ENCODE measurements at places on chromosomes 7 and 10.

DNA sequence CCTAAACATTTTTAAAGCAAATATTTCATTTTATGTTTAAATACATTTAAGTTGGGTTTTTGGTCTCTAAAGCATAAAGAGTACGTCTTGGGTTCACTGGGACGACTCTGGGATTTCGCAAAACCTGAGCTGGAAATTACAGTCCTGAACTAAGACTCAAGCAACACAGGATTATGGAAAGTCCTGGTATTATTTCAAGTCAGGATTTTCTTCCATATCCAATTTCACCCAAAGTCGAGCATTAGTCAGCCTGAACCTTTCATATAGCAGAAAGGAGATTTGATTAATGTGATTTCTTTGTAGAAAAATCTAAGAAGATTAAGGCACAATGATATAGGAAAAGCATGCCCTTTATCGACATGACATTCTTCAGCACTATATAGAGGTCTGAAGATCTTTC lies 100.0 kb downstream of the MTERF1 start:
- DNase-seq: no peak

DNA sequence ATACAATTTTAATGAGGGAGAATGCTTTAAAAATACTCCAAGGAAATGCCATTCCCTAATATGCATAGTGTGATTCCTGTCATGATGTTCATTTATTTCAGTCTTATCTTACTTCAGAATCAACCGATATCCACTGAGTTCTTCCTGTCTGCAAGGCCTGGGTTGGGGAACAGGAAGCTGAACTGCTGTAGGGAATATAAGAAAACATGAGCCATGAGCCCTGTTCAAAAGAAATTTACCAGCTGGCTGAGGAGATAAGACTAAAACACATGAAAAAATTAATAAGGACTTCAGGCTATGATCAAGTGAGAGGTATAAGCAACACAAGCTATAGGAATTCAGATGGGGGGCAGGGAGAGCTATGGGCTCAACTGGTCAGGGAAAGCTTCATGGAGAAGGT lies 184.7 kb downstream of the PLPP4 start:
- no peak for DNase-seq

- DNase-seq: no peak
Measured at GRCh38 chr10:96212911-96213310, 58.5 kb downstream of the BLNK start.

- DNase-seq: no peak
Measured at GRCh38 chr7:151087245-151088018, 1.2 kb downstream of the AGAP3 start.

DNA sequence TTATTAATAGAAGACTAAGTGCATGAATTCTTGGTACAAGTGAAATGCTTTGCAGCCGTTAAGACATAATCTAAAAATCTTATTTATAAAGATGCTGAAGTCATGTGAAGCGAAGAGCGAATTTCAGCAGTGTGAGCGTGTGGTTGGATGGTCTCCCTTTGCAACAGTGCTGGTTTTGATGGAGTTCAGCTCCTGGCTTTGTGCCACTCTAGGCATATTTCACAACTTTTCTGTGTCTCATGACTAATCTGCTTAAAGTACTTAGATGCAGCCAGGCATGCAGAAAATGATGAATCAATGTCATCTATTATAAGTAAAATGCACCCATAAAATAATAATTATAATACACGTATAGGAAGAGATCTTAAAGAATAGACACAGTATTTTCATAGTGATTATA lies 107.2 kb upstream of the TCERG1L start:
- DNase-seq: no peak

GRCh38 chr10:118729641-118730258 lies 25.0 kb downstream of the CACUL1 start:
- DNase-seq: no peak

DNA sequence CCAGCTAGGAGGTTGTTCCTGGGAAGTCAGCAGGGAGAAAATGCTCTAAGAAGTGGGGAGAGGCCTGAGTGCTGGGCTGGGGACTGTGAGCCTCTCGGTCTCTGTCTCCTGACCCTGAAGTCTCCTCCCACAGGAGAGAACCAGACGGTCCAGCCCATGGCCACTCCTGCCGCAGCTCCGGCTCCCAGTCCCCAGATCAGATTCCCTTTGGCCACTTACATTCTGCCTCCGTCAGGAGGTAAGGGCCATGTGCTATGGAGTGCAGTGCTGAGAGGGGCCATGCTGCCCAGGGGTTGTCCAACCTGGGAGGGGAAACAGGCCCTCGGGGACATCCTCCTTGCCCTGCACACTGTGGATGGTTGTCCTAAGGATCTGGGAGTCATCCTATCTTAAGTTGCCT lies 21.3 kb upstream of the ZNF467 start:
- no peak for DNase-seq

- no peak for DNase-seq
Measured at GRCh38 chr7:122143376-122143750, 686 bp downstream of the AASS start.

DNA sequence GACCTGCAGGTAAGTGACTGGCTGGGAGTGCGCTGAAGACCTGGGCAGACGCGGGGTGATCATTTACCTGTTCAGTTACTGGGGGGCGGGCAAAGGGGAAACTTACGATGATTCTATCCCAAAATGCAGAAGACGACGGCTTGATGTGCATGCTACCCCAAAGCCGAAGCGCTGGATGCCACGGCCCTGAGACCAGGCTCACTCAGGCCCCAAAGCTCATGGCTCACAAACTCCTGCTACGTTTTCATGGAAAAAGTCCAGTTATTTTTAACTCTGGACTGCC lies 200.6 kb downstream of the DIP2C start:
- no peak for DNase-seq

DNA sequence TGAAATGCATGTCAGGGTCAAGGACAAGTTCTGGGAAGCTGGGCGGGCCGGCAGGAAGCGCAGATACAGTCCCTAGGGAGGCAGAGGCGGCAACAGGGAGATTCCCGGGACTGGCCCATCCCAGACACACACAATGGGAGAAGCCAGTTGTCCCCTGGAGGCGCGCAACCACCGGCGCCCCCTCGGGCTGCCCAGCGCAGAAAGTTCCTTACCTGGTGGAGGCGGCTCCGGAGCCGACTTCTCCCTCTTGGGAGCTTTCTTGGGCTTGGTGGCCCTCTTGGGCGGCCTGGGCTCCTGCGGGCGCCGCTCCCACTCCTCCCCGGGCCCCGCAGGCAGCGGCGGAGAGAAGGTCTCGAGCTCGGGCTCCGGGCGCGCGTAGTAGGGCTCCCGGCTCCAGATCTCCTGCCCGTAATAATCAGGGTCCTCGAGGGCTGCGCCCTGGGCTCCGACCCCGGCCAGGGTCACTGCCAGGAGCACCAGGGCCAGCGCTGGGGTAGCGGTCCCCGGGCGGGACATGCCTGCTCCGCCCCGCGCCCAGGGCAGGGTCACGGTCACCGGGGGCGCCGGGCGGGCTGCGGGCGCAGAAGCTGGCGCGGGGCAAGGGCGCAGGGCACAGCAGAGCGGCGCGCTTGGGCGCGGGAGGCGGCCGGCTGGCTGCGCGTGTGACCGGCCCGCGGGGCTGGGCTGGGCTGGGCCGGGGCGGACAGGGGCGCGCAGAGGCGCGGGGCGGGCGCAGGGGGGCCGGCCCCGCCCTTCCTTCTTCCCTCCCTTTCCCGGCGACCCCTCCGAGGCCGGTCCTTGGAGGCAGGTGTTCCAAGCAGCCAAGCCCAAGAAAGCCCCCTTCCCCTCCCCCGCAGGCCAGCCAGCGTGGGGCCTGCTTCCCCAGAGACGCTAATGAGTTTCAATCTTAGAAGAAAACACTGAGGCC lies at the start of gene CPXM2:
CPXM2 (minus strand) TSS at position 664 of the 928 bp plus-strand sequence; CDS start at position 516, 148 bp downstream.
- DNase-seq: no peak

All from BJ (cell line).